MCF 10A (cell line): ENCODE measurements at places on chromosomes 16 and 17.
A peak's percentile ranks its signal among the peaks of the same experiment; 100 is the strongest.

DNA sequence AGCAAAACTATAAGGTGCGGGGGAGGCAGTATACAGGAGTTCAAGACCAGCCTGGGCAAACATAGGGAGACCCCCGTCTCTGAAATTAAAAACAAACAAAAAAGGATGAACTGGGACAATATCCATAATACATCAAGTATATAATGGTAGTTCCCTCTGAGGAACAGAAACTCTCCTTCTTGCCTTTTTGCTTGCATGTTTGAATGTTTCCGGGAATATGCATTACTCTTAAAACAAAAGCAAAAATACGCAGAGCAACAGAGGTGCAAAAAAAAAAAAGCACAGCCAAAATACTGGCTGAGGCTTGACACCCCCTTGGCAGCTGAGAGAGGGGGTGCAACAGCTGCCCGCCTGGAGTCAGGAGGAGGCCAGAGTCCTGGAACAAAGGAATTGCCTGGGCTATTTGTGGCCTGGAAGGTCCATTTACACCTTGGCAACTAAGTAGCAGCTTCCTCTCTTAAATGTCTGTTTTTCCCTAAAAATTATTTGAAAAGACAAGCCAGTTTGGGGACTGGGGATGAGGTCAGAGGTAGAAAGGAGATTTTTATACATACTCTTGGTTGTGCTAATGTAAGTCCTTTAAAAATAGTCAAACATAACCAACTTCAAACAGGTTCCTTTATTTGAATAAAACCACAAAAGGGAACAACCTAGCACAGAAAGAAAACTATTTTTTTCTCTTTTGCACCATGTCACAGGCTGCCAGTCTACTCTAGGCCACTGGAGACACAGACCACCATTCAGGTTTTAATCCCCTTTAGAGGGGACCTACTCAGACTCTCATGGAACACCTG is 19.5 kb downstream of the USP7 start:
- no peak for DNase-seq

DNA sequence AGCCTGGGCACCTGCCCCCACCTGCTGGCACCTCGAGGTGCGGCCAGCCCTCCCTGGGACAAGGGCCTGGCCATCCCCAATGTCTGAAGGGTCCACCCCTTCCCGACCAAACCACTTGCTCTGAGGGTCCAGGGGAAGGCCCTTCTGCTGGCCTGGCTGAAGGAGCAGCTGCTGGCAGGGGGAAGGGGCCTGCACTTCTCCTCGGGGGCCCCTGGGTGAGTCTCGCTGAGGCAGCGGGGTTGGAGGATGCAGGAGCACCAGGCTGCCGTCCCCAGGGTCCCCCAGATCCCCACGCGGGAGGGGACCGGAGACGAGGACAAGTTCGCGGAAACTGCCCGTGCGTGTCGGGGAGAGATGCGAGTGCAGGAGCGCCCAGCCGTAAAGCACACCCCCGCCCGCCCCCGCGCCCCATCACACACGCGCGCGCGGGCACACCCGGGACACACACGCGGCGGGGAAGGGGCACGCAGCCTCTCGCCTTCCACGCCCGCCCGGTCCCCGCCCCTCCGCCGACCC is 725 bp upstream of the CACNA1H start:
- no peak for DNase-seq

GRCh38 chr17:74864866-74865395 is 5.2 kb upstream of the GRIN2C start:
- DNase-seq, result peak; percentile 57

GRCh38 chr17:42283241-42284023 is 4.9 kb upstream of the STAT5A start:
- no peak for DNase-seq

DNA sequence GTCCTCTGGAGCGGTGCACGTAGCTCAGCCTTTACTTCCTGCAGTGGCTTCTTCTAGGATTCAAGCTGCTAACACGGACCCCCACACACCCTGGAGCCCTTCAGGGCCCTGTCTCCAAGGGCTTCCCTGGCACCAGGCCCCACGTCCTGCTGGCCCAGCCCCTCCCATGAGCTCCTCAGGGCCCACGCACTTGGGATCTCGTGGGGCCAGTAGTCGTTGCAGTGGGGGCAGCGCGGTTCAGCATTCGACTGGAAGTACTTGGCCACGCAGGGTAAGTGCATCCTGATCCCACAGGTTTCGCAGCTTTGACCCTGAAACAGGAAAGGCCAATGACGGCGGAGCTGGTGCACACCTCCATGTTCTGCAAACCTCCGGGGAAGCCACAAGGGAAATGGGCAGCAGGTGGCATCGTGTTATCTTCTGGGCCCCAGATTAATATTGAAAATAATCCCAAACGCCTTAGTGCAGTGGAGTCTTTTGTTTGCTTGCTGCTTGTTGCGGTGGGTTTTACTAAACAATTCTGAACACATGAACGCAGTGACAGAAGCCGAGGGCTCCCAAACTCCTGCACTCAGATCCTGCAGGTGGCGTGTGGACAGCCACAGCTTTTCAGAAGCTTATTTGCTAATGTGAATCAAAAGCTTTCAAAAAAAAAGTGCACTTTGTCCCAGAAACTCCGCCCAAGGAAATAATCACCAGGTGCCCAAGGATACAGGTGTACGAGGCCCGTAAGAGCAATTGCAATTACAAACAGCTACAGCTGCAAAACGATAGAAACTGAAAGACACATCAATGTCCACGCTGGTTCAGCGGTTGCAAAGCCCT is 22.4 kb downstream of the KDM8 start:
- no peak for DNase-seq

- DNase-seq, result no peak
These were observed 106.2 kb downstream of the BRIP1 start for GRCh38 chr17:61757168-61757567.

DNA sequence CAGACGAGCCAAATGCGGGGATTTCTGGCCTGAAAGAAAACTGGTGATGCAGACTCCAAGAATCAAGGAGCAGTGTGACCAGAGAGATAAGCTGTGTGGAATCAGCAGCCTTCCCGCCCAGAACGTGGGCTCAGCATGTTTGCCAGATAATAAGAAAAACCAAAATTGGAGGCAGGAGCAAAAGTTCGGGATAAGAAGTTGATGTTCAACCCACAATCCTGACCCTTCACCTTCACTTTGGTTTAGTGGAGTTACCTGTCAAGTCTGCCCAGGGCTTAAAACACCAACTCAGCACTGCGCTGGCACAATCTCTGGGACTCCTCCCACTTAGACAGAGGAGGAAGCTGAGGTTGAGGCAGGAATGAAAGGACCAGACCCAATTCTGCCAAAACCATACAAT is 3.1 kb downstream of the SLC43A2 start:
- no peak for DNase-seq

DNA sequence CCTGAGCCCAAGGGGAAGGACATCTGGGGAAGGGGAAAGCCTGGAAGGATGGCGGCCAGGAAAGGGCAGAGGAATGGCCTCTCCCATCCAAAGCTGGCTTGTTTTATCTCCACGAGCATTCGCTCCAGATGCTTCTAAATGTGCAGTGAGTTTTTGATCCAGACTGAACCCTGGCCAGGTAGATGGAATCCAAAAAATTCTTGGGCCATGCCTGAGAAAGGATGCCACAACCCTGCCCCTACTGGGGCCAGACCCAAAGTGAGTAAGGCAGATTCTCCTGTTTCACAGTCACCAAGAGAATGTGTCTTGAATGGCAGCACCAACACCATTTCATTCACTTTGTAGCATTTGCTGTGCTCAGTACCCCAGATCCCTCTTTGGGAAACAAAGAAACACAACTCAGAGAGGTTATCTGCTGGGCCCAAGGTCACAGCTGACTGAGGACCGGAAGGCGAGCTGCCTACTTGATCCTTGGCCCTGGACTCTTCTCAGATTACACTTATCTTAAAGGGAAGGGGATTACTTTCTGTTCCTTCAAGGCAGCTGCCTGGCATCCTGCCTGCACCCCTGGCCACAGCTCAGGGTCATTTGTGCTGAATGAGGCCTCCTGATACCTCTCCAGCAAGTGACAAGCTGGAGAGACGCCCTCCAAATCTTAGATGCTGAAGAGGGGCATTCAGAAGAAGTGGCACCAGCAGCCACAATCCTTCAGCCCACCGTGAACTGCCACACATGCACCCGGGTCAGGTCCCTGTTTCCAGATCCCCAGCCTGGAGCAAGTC is 3.6 kb downstream of the LRRC75A start:
- peak; percentile 22 for DNase-seq

DNA sequence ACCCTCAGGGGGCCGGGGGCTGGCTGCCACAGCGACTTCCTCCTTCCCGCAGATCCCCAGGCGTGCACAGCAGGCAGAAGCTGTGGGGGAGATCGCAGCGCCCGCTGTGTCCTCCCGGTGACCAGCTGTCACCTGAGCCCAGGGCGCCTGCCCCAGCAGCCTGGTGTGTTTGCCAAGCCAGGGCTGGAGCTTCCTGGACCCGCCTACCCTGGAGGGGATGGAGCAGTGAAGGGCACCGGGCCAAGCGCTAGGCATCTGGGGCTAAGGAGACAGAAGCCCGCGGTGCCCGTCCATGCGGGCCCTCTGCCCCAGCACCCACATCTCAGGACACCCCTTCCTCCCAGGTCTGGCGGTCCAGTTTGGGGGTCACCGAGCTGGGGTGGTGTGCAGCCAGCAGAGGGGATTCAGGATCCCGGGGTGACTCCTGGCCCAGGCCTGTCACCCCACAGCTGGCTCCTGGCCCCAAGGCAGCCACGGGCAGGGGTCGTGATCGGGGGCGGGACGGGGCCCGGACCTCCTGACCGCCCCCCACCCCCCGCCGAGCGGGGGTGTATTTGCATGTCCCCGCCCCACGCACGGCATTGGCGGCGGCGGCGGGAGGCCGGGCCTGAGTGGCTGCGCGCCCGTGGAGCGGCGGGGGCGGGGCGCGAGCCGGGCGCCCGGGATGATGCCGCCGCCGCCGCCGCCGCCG is at the start of gene RAB26:
TSS of gene RAB26 (plus strand) at position 645 of the 691 bp plus-strand sequence. CDS start 159 bp downstream, outside the sequence.
- DNase-seq, result peak; percentile 91

GRCh38 chr17:77555741-77556291 is 402.7 kb upstream of the TNRC6C start:
- DNase-seq, result peak; percentile 55

DNA sequence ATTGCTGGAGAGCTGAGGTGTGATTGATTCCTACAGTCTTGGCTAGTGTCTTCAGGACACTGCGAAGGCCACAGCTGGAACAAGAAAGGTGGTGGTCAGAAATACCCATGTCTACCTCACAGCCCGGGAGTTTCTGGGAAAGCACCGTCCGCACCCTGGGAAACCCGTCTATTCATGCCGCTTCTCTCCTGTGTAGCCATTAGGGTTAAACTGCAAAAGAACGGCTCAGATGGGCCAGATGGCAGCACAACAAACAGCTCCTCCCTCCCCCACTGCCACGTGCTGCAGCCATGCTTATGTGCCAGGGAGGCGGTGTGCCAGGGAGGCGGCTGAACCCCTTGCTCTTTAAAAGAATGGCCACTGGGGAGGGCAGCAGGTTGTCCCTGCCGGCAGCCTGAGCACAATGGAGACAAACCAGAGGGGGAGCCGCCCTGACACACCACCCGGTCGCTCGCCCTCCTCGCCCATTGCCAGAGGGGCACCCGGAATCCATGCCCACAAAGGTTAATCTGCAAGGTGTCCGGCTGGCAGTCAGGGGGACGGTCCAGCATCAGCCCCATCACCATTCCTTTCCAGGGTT is 65.2 kb downstream of the CYTH1 start:
- peak; percentile 76 for DNase-seq

- no peak for DNase-seq
These were observed 8.5 kb upstream of the COG1 start for GRCh38 chr17:73184136-73184993.

DNA sequence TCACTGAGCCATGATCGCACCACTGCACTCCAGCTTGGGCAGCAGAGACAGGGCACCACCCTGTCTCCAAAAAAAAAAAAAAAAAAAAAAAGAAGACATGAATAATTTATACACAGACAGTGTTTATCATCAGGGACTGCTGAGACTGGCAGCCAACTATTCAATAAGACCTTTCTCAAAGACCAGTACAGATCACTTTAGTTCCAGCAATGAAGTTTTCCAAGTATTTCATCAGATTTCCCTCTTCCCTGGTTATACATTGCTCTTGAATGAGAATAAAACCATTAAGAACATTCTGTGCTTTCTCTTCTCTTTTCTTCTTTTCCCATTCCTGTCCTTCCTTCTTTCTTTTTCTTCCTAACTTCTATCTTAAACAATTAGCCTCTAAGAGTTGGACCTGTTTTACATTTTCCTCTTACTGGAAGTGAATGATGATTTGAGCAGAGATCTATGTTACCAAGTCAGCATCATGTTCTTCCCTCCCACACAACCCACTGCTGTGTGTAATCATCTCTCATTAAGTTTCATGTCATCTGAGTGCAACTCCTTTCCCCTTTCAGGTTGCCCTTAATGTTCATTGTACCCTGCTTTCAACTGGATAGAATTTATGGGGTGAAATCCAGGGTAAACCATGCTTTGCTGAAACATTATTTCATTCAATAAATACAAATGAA is 35.9 kb upstream of the SMIM36 start:
- DNase-seq, result no peak

GRCh38 chr16:56600398-56600999 is 7.9 kb upstream of the MT2A start:
- peak; percentile 81 for DNase-seq

- DNase-seq, result no peak
These were observed 45.1 kb downstream of the FZD2 start for GRCh38 chr17:44602390-44602789.

- peak; percentile 26 for DNase-seq
These were observed 7.2 kb downstream of the OMG start for GRCh38 chr17:31289790-31290189.

DNA sequence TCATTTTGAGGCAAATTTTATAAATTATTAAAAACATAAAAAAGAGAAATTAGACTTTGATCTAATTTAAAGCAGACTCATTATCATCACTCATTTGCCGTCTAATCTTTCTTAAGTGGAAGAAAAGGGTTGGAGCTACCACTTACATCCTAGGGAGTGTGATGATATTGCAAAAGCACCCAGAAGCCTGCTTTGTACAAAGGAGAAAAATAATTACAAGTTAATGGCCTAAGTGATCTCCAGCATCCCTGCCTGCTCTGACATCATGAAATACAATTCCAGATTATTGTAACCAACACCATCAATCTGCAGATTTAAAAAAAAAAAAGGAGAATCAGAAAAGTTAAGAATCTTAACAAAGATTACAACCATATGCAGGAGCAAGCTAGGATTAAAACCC is 260.2 kb downstream of the GRIN2A start:
- no peak for DNase-seq

DNA sequence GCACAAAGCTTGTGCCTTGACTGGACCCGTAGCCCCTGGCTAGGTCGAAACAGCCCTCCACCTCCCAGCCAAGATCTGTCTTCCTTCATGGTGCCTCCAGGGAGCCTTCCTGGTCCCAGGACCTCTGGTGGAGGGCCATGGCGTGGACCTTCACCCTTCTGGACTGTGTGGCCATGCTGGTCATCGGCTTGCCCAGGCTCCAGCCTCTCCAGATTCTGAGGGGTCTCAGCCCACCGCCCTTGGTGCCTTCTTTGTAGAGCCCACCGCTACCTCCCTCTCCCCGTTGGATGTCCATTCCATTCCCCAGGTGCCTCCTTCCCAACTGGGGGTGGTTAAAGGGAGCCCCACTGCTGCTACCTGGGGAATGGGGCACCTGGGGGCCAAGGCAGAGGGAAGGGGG is 3.5 kb downstream of the CTRL start:
- no peak for DNase-seq
